ENCODE measurements at places on chromosomes 1 and 21.

- DNase-seq: peak; percentile 61
Observed at GRCh38 chr1:27589841-27590426, 14.0 kb downstream of the AHDC1 start.

GRCh38 chr1:151189637-151190445, at the start of gene VPS72:
Gene VPS72 (minus strand): TSS chr1:151190197. CDS start chr1:151190121, 76 bp downstream.
- peak; percentile 90 for DNase-seq

GRCh38 chr1:207454046-207454964, at the start of gene CR2:
Gene CR2 (plus strand): TSS chr1:207454328. CDS start chr1:207454419, 91 bp downstream.
- peak; percentile 59 for DNase-seq

- DNase-seq: no peak
Observed at GRCh38 chr1:13956393-13956792, 256.4 kb downstream of the PRDM2 start.

- DNase-seq: no peak
Observed at GRCh38 chr1:2230781-2231531, 2.8 kb downstream of the SKI start.

- DNase-seq: no peak
Observed at GRCh38 chr1:177646757-177647730, 322.8 kb downstream of the SEC16B start.

GRCh38 chr1:208437401-208437800, 193.2 kb upstream of the PLXNA2 start:
- DNase-seq: peak; percentile 76

DNA sequence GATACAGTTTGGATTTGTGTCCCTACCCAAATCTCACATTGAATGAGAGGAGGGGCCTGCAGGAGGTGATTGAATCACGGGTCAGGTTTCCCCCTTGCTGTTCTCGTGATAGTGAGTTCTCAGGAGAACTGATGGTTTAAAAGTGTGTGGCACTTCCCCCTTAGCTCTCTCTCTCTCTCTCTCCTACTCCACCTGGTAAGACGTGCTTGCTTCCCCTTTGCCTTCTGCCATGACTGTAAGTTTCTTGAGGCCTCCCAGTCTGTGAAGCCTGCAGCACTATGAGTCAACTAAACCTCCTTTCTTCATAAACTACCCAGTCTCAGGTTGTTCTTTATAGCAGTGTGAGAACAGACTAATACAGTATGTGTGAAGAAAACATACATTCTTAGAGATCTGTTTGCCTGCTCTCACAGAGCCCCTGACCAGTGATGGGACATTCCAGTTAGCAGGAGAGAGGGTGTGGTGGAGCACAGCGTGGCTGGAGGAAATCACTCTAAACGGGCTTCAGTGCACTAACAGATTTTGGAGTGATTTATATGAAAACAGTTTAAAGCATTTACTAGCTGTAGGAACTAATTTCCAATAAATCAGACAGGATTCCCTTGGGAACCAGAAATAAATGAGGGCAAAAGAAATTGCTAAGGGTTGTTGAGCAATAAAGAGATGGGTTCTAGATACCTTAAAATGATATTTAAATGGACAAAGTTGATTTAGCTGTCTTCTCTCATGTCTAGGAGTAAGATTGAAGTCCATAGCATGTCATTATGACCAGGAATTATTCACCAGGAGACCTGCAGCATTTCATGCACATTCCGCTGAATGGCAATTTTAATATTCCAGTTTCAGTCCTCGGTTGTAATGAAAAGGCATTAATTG, 411.0 kb downstream of the CAMTA1 start:
- no peak for DNase-seq

Measured in epithelial cell of esophagus (primary cell).